ENCODE measurements at places on chromosomes 5 and 9.

DNA sequence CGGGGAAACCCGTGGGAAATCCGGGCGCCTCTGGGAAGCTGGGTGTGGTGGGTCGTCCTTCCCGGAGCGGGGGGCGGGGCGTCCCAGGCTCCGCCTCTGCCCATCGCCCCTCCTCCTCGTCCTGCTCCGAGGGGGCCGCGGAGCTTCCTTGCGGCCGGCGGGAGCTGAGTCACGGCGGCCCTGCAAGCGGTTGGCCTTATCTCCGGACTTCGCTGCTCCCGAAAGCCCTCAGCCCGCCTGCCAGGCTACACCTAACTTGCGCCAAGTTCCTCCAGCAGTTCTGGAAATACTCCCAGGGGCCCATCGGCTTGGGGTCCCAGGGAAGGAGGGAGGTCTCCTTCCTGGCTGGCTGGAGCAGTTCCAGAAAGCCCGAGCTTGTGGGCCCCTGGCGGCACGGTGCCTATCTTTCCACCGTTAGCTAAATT lies 54.1 kb upstream of the CDKN2AIPNL start:
- DNase-seq = peak; percentile 31

DNA sequence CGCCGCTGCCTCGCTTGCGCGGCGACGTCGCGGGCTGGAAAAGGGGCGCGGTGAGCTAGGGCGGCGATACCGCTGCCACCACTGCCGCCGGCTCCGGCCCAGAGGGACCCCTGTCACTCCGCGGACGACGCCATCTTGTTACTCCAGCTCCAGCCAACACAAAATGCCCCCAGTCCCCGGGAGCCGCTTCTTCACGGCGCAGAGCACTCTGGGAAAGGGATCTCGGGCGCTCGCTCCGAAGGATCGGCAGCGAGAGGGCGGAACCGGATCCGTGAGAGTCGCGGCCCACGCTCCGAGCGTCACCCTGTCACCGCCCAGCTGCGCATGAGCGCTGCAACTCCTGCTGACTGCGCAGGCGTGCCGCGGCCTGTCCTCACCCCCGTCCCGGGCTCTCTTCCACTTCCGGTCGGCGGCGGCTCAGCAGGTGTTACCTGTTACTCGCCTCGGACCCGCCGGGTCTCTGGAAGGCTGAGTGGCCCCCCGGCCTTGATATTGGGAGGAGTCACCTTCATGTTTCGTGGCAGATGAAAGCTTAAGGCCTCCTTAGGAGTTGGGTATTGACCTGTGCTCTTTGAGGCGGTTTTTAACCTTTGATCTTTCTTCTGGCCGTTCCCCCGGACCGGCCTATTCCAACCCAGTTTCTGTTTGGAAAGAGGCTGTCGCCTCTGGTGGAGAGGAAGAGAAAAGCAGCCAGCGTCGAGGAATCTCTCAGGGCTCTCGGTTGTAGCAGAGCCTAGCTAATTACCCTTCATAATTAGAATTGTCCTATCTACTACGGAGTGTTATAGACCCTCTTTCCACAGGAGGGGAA lies at the start of gene CSNK1A1:
CSNK1A1 (minus strand) TSS at position 213 of the 811 bp plus-strand sequence. CDS start 475 bp downstream, outside the sequence.
- peak; percentile 98 for DNase-seq

DNA sequence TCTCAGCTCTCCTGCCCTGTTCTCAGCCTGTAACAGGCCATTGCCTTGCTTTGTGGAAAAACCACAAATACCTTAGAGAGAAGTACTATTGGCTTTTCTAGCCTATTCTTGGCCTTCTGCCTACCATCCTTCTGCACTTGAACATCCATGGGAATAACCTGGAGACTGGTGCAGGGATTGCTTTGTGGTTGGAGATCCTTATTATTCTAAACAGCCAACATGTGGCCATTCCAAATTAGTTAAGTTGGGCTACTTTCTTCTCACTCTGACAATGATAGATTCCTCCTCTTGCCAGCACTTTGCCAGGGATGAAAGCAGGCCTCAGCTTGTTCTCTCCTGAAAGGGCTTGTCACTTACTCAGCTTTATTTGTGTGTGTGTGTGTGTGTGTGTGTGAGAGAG lies 240.4 kb downstream of the GLIS3 start:
- no peak for DNase-seq

GRCh38 chr5:150073086-150073625 lies 13.2 kb downstream of the CSF1R start:
- no peak for DNase-seq

DNA sequence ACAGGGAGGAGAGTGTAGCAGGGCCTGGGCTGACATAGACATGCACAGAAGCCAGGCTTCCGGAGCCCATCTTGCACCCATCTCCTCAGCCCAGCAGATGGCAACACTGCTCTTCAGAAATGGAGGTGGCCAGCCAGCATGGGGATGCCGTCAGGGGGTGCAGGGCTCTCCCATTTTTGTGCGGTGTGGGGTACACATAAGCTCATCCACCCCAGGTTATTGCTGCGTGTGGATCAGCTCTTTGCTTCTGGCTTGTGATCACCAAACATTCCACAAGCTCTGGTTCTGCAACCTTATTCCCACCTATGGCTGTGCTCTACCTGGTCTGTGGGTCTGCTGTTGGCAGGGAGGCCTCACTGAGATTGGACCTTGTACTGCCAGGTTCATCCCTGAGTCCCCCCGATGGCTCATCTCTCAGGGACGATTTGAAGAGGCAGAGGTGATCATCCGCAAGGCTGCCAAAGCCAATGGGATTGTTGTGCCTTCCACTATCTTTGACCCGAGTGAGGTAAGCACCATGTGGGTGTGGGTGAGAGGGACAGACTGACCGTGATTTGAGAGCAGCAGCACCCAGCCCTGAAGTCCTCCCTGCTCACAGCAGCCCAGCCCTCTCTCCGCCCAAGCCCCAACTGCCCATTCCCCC lies 17.3 kb downstream of the SLC22A5 start:
- peak; percentile 68 for DNase-seq

- no peak for DNase-seq
These were observed 7.4 kb downstream of the PTPRD start for GRCh38 chr9:10605388-10605787.

DNA sequence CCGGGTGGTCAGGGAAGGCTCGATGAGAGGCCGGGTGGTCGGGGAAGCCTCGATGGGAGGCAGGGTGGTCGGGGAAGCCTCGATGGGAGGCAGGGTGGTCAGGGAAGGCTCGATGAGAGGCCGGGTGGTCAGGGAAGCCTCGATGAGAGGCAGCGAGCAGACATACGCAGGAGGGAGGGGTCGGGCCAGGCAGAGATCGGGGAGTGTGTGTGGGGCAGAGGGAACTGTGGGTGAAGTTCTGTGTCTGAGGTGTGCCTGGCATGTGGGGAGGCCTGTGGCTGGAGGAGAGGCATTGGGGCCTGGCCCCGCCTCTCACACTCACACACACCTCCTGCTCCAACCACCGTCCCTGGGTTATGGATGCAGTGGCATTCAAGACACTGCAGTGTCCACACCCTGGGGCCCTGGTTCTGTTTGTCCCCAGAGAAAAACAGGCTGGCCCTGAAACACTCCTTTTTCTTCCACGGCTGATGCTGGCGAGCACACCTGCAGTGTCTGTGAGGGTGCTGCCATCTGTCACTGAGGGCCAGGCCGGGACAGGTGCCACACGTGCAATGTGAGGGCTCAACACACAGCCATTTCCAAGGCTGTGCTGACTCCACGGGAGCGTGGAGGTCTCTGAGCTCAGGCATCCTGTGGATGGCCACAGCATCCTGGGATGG lies 6.5 kb upstream of the PLEKHG4B start:
- DNase-seq = no peak

DNA sequence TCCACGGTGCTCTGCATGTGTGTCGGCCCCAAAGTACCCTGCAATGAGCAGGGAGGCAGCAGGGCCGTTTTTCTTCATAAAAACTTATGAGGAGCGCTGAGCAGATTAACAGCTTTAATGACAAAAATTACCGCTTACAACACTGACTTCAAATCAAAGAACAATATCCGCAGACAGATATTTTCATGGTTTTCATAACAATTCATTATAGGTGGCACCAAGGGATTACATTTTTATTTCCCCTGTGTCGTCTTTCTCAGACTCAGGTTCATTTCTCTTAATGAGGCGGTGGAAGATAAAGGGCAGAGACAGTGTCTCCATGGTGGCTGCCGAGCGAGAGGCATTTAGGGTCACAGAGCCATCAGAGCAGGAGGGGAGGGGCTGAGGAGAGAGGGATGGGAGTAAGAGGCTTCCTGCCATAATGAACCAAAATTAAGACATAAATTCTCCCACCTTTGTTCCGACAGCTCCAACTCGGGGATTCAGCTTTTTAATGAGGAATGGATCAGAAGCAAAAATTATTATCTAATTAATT lies 240.7 kb upstream of the CLINT1 start:
- no peak for DNase-seq
